Astrocyte (in vitro differentiated cells and primary cell): ENCODE measurements at places on chromosomes 5 and 9. TPM values are rescaled to one million over a fixed set of nuclear protein-coding genes. Genes with fewer than 3 reads are reported as not detected.

Gene CHSY3
- 9.4 and 11.9 TPM in 2 replicates for total RNA-seq

Gene CCDC171
- 1.2 and 2.0 TPM in 2 replicates for total RNA-seq

Gene RBM27
- 21.1 and 24.4 TPM in 2 replicates for total RNA-seq

Gene MTMR12
- 19.0 and 23.1 TPM in 2 replicates for total RNA-seq

DNA sequence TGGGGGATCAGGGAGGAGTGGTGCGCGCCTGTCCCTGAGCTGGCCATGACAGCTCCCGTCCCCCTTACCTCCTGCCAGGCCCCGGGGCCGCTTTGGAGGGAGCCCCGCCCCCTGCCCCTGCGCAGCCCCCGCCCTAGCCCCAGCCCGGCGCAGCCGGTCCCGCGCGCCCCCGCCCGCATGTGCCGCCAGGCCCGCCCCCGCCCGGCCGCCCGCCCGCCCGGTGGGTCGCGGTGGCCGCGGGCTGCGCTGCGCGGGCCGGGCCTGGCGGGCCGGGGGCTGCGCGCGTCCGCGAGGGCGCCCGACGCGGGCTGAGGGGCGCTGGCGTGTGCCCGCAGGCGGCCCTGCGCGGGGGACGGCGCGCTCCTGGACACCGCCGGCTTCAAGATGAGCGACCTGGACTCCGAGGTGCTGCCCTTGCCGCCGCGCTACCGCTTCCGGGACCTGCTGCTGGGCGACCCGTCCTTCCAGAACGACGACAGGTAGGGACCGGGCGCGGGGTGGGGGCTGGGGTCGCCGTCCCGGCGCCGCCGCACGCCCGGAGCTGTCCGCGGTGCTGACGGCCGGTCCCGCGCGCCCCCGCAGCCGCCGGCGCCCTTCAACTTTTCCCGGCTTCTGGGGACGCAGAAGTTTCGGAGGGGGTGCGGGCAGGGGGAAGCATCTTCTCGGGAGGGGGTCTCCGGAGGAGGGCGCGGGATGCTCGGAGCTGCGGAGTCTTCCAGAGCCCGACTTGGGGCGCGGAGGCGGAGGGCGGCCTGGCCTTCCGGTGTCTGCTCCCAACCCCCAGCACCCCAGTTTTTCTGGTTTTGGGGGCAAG lies 12.5 kb downstream of the KCNT1 start:
- DNase-seq, result no peak
- H3K36me3 ChIP-seq, result no peaks in the 10 kb centered on the region
- no peaks in the 10 kb centered on the region for H3K4me1 ChIP-seq
- peaks cover 30% of the 10 kb centered on the region for H3K27me3 ChIP-seq
- H3K27ac ChIP-seq, result no peak overlapping the region

- peaks cover 19% of the 10 kb centered on the region for H3K4me1 ChIP-seq
- H3K36me3 ChIP-seq, result no peaks in the 10 kb centered on the region
These were observed 23.5 kb upstream of the ASS1 start for GRCh38 chr9:130421154-130421801.

DNA sequence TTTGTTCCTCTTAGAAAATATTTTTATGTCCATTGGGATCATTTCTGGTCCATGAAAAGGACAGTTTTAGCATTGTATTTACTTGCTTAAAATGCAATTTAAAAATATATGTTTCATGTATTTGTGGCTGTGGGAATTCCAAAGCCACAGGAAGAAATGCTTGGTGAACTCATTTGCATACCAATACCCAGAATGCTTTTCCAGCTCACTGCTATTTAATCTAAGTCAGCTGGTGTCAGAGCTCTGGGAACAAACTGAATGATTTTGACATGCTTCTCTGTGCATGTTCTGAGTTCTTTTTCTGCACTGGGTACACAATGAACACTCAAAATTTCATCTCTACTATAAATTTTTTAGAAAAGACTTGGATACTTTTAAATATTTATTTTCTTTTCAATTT lies 482.8 kb upstream of the ARRDC3 start:
- no peak overlapping the region for H3K27ac ChIP-seq
- no peak for DNase-seq
- no peak overlapping the region for H3K4me3 ChIP-seq
- no peaks in the 10 kb centered on the region for H3K4me1 ChIP-seq
- no peaks in the 10 kb centered on the region for H3K36me3 ChIP-seq

- no peak overlapping the region for H3K4me3 ChIP-seq
- no peaks in the 10 kb centered on the region for H3K27me3 ChIP-seq
- no peak overlapping the region for H3K27ac ChIP-seq
- no peaks in the 10 kb centered on the region for H3K4me1 ChIP-seq
These were observed 77.1 kb upstream of the RASEF start for GRCh38 chr9:83140061-83140460.

DNA sequence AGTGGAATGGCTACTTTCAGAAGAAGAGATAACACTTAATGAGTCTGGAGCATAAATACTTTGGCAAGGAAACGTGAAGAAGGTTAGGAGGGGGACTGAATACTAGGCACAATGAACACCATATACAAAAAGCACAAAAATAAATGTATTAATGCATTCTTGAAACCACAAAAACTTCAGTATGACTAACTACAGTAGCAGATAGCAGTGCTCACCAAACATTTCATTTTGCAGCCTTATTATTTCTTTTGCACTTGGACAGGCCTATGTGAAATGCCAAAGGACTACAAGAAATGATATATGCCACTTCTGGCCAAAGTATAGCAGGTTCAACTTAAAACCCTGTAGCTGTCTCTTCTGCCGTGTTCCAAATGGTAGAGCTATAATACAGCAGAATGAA lies 26.3 kb downstream of the UBQLN1 start:
- H3K4me1 ChIP-seq, result no peaks in the 10 kb centered on the region
- DNase-seq, result peak; percentile 14
- peaks cover 26% of the 10 kb centered on the region for H3K36me3 ChIP-seq
- H3K4me3 ChIP-seq, result no peak overlapping the region
- H3K27me3 ChIP-seq, result no peaks in the 10 kb centered on the region

- no peaks in the 10 kb centered on the region for H3K36me3 ChIP-seq
- no peak within 1 kb of the TSS for H3K4me3 ChIP-seq
- peaks cover 7% of the 10 kb centered on the region for H3K27me3 ChIP-seq
- no peaks in the 10 kb centered on the region for H3K4me1 ChIP-seq
These were observed at the start of gene KCNMB1 for GRCh38 chr5:170388818-170389549. KCNMB1 (minus strand) TSS chr5:170389367; CDS start chr5:170385447, 3,920 bp downstream.

DNA sequence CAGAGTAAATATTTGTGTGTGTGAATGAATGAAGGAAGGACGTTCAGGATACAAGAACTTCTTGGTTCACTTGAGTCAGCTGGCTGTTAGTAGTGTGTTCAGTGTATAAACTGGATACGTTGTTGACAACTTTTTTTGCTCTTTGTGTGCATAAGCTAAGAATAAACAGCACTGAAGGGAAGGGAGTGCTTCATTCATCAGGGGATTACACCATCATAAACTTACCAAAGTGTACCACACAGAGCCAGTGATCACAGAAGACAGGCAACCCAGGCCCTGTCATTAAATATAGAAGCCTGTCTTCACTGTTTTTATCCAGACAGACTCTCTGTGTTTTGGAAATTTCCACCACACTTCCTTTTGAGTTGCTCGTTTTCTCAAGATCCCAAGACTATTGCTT lies 55.5 kb upstream of the MEF2C start:
- H3K27ac ChIP-seq, result no peak overlapping the region
- H3K4me3 ChIP-seq, result no peak overlapping the region
- no peaks in the 10 kb centered on the region for H3K36me3 ChIP-seq
- peaks cover 5% of the 10 kb centered on the region for H3K4me1 ChIP-seq
- DNase-seq, result no peak

GRCh38 chr5:61348447-61348846 lies 16.4 kb downstream of the ZSWIM6 start:
- no peak for DNase-seq
- no peaks in the 10 kb centered on the region for H3K36me3 ChIP-seq
- H3K27me3 ChIP-seq, result no peaks in the 10 kb centered on the region
- H3K27ac ChIP-seq, result no peak overlapping the region
- H3K4me3 ChIP-seq, result no peak overlapping the region
